T-helper 17 cell (primary cell): ENCODE measurements at places on chromosomes 2 and 18.

DNA sequence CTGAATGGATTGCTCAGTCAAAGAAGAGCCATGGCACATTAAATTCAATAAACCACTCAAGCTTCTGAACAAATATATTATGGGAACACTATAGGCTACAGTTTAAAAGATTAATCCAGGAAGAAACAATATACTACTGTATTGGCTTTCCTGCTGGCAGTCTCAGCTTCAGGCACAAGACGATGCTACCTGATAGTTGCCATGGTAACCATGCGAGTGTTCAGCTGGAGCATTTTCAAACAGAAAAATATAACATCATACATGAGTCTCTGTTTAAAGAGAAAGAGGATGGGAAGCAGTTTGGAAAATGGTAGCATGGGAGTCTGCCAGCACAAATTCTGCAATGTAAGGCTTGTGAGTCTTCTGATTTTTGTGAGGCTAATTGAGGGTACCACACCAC, 65.9 kb upstream of the CPO start:
- no peak for DNase-seq

GRCh38 chr18:39667905-39668304, 2102.3 kb upstream of the CELF4 start:
- DNase-seq: no peak

- no peak for DNase-seq
Observed at GRCh38 chr2:138201286-138201685, 237.0 kb downstream of the HNMT start.

- DNase-seq: no peak
Observed at GRCh38 chr2:60973705-60974104, 43.8 kb upstream of the PEX13 start.
